Activated CD8-positive, alpha-beta memory T cell treated with anti-CD3 and anti-CD28 coated beads for 4 hours (primary cell): ENCODE measurements at places on chromosomes 7 and 10.

DNA sequence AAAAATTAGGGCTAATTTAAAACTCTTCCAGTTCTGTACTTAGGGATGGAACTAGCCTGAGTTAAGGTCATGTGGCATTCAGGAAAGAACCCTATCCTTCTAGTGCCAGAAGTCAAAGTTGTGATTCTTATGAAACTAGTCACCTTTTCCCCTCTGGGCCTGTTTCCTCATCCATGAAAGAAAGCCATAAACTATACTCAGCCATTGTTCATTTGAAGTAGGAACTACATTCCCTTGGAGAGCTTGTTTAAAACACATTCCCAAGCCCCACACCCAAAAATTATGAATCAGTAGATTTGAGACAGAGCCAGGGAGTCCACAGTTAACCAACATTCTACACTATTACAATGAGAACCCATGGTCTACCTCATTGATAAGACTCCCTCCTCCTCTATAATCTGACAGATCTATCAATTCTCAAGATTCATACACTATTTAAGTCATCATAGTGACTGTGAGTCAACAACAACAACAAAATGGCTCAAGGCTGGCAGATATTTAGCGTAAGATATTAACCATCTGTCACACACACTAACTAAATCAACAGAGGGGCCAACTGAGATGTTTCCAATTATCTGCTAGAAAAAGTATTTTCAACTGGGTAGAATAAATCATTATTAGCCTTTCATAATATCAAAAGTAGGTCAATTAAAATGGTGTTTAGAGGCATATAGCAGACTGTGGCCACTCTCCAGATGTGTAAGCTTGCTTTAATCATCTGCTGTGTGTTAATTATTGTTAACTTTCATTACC, 102.3 kb downstream of the SLC25A13 start:
- no peak for DNase-seq

- DNase-seq = no peak
Measured at GRCh38 chr7:115032715-115033703, 111.1 kb downstream of the MDFIC start.

DNA sequence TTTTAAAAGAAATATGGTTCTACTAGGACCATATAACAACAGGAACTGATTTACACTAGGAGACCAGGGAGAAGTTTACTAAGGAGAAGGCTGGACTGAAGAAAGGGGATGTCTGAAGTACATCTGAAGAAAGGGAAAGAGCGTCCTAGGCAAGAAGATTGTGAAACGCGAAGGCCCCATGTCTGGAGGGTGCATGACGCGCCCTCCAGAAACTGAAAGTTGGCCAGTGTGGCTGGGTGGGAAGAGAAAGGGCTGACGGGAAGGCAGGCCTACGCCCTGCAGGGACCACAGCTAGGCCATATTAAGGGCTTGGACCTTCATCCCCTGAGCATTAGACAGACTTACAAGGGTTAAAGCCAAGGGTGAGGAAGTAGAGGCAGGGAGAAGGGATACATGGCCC, 158.0 kb downstream of the TRIL start:
- DNase-seq = no peak

DNA sequence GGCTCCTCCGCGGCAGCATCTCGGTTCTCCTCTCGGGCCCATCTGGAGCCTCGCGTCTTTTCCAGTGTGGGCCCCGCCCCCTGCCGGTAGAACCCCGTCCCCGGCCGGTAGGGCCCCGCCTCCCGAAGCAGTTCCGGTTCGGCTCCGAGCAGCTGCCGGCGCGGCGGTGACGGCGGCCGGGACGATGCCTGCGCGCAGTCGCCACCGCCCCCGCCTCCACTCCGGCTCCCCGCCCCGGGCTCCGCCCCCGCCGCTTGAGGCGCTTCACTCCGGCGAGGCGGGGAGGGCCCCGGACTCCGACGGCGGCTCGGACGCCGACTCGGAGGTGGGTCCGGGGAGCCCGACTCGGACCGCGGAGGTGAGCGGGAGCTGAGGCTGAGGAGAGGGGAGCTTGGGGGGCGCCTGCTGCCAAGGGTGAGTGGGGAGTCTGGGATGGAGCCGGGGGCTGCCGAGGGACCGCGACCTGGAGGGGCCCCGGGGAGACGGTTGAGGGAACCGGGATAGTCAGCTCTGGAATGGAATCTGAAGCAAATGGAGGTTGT, at the start of gene SAMD8:
Gene SAMD8 (plus strand): TSS at position 292 of the 542 bp plus-strand sequence. CDS start 38,873 bp downstream, outside the sequence.
- DNase-seq = peak; percentile 93

DNA sequence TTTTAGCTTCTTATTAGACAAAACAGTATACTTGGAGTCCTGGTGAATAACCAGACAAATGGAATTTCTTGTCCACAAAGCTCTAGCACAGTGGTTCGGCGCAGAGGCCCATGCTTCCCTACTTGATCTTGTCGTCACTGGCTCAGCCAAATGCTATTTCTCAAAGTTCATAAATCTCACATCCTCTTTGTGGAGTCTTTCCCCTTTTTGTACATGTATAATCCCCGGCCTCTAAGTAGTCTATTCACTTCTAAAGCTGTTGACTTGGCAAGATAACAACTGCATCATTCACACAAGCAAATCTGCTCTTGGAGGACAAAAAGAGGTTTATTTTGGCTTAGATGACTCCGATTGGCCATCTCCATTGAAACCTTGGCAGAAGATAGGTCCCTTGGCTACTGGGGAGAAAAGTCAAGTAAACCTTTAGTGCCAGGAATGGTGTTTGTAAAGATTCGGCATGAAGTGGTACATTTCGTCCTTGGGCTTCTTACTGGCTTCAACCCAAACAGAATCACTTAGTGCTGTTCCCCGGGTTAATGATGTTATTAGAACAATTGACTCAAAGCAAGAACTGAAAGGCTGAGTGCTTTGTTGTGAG, 5.1 kb upstream of the AKR1E2 start:
- no peak for DNase-seq

DNA sequence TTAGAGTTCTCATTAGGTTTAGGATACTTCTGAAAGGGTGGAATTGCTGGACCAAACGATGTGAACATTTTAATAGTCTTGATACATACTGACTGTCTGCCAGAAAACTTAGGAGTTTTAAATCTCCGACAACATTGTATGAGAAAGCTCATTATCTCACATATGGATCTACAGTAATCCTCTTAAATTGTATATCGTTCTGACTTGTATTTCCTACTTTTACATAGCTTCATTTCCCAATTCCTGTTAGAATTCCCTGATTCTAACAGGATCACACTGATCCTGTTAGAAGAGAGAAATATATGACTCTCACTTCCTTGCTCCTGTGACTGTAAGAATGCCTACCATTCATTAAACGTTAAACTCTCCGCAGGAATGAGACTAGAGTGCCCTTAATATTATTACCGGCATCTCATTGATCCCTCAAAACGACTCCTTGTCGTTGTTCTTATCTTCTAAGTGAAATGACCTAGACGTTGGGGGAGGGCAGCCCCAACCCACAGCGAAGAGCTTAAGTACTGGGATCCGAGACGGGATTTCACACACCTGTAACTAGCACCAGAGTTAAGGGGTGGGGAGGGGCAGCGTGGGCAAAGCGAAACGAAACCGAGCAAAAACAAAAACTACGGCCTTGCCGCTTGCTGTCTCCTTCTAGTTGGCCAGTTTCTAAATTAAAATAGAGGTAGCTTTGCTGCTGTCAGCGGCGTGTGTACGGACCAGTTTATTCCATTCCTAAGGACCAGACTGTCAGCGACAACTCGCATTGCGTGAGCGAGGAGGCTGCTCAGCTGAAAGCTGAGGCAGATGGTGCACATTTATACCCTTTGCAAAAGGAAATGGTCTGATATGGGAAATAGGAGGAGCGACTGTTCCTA, 678 bp upstream of the TMEM106B start:
- DNase-seq = peak; percentile 9

DNA sequence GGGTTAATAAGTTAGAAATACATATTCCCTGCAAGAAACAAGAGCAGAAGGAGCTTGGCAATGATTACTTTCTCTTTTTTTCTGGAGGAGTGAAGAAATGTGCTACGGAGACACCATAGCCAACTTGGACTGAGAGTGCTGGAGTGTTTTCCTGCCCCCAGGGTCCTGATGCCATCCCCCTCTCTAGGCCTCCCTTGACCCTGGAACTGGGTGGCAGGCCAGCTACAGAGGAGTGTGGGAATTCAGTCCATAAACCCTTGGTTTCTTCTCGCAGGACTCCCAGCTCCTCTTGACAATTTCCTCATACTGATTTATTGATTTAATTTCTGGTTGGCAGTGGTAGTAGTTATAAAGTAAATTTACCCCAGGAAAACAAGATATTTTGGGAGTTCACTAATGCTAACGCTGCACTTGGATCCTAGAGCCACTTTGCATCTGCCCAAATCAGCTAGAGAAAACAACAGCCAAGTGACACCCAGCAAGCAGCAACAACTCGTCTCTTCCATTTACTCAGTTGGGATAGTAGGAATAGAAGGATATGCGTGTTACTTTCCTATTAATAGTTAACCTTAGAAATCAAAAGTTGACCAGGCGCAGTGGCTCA, 76.4 kb upstream of the CELF2 start:
- no peak for DNase-seq

DNA sequence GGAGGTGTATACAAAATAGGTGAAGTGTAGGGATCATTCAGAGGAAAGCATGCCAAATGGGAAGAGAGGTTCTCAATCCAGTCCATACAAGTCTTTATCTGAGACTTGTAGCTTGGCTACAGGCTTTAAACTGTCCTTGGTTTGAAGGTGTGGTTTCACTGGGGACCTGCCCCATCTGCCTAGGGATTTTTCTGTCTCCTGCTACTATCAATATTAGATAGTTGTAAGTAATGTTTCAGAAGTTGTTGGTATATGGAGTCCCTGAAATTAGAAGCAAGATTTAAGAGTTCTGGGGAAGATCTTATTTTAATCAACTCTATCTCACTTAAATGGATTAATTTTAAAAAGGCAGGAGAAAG, 100.9 kb downstream of the ANKRD7 start:
- no peak for DNase-seq

- no peak for DNase-seq
Measured at GRCh38 chr10:1602037-1602484, 135.3 kb downstream of the ADARB2 start.

DNA sequence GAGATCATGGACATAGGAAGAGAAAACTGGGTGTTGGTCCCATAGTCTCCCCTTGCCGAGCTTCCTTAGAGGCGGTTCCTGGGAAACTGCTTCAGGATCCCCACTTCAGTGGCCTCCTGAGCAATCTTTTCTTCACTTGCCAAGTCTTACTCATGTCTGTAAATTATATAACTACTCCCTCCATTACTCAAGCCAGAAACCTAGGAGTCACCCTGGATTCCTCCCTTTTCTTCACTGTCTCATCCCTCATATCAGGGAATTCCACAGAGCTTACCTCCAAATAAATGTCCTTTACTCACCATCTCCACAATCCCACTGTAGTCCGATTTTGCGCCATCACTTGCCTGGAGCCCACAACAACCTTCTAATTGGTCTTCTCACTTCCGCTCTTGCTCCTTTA, 29.1 kb upstream of the TRUB1 start:
- DNase-seq = no peak

- no peak for DNase-seq
Measured at GRCh38 chr7:46515844-46516590, 594.9 kb upstream of the IGFBP3 start.

GRCh38 chr7:14380881-14381280, 391.4 kb upstream of the ETV1 start:
- DNase-seq = no peak

DNA sequence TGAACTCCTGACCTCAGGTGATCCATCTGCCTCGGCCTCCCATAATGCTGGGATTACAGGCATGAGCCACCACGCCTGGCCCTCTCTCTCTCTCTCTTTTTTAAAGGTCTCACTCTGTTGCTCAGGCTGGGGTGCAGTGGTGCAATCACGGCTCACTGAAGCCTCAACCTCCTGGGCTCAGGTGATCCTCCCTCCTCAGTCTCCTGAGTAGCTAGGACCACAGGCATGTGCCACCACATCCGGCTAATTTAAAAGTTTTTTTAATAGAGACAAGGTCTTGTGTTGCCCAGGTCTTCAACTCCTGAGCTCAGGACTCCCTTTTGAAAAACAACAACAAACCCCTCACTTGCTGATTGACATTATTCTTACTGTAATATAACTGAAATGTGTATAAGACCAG, 11.6 kb downstream of the PALD1 start:
- DNase-seq = no peak

DNA sequence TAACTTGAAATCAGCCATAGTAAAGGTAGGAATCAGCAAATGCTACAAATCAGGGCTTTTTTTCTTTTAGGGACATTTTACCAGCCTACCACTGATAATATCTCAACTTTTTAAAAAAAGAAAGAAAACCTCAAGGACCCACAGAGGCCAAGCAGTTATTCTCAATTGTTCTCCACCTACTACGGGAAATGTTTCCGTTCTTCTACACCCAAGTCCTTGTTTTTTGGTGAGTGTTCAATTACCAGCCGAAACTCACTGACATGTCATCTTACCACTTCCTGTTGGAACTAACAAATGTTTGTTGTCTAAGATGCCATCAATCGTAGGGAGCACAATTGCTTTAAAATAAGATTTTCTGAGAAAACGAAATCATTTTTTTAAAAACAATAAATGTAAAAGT, 50.2 kb upstream of the CDK1 start:
- DNase-seq = no peak

GRCh38 chr7:106563466-106564150, 97.3 kb downstream of the CCDC71L start:
- no peak for DNase-seq

DNA sequence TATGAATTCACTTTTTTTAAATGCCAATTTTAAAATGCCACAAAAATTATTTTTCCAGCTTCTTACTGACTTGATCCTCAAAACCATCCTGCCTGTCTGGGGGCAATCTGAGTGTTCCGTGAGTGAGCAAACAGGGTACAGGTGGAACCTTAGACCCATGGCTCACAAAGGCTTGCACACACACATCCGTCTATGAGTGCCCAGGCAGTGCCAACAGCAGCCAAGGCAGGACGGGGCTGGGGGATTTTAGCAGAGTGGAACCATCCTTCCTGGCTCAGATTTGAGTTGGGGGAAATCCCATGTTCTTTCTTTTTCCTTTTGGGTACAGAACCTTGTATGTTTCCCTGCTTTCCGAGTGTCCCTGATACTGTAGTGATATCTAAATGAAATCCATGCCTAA, 377.7 kb upstream of the MGMT start:
- no peak for DNase-seq

GRCh38 chr10:98400482-98400881, 14.5 kb downstream of the PYROXD2 start:
- DNase-seq = no peak

DNA sequence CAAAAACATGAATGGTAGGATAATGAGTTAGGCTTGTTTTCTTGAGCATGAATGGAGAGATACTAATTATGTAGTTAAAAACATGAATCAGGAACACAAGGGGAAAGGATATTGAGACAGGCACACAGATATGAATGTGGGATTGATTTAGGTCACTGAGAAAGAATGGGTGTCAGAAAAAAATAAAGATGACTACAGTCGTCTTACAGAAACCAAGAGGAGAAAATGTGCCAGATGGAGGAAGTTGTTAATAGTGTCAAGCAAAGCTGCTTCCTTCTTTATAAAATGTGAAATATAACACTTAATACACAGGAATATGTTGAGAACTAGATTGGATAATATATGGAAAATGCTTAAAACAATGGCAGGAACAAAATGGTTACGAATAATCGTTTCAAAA, 173.3 kb upstream of the BET1 start:
- DNase-seq = no peak
